ENCODE measurements at places on chromosomes 4 and X.

DNA sequence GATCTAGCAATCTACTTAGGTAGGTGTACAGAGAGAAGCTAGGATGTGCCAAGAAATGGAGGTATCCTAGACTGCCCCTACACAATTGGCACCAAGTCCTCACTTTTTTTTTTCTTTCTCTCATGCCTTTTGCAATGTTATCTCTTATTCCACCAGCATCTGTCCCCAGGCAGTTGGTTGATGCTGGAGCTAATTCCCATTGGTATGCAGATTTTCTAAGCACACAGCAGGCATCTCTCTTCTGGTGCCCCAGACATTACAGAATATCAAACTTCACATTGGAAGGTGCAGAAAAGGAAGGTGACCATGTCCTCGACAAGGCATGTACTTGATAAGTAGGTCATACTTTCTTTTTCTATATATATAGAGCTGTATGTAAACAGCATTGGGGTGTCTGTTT, 21.6 kb downstream of the LUZP4 start:
- DNase-seq: no peak

GRCh38 chr4:5118994-5119835, 67.9 kb downstream of the STK32B start:
- no peak for DNase-seq

- no peak for DNase-seq
These were observed 52.2 kb downstream of the ANK2 start for GRCh38 chr4:113101669-113102068.

DNA sequence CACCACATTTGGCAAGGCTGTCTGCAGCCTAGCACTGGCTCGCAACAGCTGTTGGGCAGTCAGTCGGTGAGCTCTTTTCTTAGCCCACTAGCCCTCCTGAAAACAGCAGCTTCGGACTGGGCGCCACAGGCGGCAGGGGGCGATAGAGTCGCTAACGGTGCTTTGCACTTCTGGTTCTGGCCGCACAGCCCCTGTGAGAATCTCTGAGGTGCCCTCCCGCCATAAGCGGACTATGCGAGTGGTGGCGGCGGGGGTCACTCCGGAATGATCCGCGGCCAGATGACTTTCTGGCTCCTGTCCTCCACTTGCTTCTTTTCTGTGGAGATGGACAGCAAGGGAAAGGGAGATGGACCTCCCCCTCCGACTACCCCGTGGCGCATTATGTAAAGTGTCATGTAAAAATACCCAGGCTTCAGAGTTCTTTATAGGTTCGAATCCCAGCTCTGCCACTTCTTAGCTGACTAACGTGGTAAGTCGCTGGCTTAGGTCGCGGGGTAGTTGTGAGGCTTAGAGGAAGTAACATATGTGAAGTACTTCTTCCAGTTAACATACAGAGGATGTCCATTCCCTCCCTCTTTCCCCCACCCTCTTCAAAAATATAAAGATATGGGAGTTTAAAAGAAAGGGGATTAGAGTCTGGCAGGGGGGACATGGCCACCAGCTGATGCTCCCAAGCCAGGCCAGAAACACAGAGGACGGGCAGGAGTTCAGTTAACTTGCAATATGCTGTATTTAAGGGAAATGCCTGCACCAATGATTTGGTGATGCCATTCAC, 11.0 kb downstream of the ARHGAP36 start:
- DNase-seq: peak; percentile 28

DNA sequence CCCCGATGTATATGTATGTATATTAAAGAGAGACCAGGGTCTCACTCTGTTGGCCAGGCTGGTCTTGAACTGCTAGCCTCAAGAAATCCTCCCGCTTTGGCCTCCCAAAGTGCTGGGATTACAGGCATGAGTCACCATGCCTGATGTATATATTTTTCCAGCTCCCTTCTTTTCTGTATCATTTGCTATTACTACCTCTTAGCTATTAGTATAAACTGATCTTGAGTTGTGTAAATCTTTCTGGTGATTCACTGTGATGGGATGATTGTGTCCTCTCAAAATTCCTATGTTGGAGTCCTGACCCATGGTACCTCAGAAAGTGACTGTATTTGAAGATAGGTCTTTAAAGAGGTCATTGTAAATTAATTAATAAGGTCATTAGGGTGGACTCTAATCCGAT, 53.1 kb downstream of the HPRT1 start:
- no peak for DNase-seq

DNA sequence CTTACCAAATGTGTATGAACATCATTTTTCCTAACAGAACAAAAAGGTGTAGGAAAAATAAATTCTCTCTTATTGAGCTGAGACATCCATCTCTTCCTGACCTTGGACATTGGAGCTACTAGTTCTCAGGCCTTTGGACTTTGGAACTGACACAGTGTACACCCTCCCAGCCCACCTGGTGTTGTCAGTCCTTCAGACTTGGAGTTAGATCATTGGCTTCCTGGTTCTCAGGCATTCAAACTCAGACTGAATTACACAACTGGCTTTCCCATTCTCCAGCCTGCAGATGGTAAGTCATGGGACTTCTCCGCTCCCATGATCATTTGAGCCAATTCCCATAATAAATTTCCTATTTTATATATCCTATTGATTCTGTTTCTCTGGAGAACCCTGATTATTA, 84.8 kb upstream of the EDNRA start:
- no peak for DNase-seq

DNA sequence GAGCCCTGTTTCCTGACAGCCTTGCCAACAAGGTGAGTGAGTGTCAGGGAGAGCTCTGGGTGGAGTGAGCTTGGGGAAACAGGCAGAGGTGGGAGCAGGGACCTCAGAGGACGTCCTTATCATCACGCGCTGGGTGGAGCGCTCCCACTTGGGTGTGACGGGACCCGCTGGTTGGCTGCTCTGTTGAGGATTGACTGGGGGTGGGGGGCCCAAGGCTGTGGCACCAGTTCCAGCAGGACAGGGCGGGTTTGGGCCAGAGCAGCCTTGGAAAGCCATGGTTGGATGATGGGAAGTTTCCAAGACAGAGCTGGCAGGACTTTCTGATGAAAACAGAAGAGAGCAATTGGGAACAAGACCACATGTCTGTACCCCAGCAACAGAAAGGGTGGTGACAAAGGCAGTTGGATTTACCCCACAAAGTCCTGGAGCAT, 3.0 kb upstream of the PCGF3 start:
- no peak for DNase-seq

GRCh38 chr4:89000382-89000781, 56.6 kb downstream of the FAM13A start:
- no peak for DNase-seq

DNA sequence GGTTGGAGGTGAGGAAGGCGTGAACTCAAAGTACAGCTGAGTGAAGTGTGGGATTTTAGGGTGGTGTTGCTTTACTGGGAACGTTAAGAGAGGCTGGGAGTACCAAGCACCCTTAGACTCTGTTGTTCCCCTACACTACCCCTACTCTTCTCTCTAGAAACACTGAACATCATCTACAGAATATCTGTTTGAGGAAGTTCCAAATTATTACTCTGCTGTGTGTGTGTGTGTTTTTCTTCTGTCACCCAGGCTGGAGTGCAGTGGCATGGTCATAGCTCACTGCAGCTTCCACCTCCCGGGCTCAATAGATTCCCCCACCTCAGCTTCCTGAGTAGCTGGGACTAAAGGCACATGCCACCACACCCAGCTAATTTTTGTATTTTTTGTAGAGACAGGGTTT, 76.7 kb upstream of the AP1S2 start:
- DNase-seq: no peak

GRCh38 chrX:55488593-55489313, 895 bp downstream of the USP51 start:
- DNase-seq: peak; percentile 34

- no peak for DNase-seq
These were observed 22.7 kb downstream of the RGS12 start for GRCh38 chr4:3315566-3315965.

DNA sequence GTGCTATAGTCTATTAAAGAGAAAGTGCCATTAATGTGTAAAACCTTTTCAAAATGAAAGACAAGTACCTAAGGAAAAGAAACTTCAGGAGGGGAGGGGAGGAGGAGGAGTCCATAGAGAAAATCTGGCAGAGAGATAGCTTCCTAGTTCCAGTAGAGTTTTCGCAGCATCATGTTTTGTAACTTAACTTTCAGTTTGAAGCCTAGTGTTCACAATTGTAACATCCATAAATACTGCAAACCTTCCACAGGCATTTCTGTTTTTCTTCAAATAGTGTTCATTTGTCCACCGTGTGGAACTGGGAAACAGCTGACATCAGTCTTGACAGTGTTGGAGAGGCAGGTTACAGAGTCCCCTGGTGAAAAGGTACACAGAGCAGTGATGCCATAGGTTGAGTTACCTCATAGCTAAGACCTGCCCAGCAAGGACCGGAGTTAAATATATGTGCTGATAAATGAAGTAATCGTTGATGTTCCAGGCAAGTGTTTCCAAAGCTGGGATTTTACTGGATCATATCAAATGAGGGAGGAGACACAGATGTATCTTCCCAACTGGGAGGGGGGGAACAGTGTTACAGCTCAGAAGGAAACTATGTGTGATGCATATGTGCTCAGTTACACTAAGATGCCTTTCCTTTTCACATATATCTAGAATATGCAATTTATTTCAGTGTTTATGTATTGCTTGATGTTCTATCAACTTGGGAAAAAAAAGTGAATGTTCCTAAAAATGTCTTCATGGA, 369.5 kb upstream of the FAM241A start:
- no peak for DNase-seq

- DNase-seq: no peak
These were observed 105.2 kb downstream of the PHOX2B start for GRCh38 chr4:41643331-41643730.

- no peak for DNase-seq
These were observed 4.7 kb downstream of the TLR8 start for GRCh38 chrX:12911122-12911470.

DNA sequence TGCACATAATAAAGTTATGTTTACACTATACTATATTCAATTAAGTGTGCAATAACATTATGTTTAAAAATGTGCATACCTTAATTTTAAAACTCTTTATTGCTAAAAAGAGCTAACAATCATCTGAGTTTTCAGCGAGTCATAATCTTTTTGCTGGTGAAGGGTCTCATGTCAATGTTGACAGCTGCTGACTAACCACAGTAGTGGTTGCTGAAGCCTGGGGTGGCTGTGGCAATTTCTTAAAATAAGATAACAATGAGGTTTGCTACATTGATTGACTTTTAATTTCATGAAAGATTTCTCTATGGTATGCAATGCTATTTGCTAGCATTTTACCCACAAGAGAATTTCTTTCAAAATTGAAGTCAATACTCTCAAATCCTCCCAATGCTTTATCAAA, 58.6 kb downstream of the C4orf46 start:
- DNase-seq: no peak

DNA sequence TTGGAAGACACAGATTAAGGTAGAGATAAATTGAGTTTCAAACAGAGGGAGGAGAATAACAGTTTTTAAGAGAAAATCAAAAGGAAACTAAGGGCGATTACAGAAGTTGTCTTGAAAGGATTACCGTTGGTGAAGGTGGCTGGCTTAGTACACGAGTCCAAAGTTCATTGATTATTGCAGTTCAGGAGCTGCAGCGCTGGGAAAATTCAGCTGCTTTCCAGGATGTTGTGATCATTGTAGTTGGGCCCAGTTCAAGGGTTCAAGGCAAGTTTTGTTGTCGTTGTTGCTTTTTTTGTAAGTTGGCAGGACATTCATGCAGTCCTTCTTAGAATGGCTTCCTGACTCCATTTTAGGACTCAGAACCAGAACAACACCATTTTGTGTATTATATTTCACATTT, 461.7 kb downstream of the RAPGEF2 start:
- DNase-seq: no peak

GRCh38 chrX:118495061-118495921, at the start of gene DOCK11:
Gene DOCK11 (plus strand): TSS chrX:118495815. CDS start chrX:118495972, 157 bp downstream.
- DNase-seq: peak; percentile 60

DNA sequence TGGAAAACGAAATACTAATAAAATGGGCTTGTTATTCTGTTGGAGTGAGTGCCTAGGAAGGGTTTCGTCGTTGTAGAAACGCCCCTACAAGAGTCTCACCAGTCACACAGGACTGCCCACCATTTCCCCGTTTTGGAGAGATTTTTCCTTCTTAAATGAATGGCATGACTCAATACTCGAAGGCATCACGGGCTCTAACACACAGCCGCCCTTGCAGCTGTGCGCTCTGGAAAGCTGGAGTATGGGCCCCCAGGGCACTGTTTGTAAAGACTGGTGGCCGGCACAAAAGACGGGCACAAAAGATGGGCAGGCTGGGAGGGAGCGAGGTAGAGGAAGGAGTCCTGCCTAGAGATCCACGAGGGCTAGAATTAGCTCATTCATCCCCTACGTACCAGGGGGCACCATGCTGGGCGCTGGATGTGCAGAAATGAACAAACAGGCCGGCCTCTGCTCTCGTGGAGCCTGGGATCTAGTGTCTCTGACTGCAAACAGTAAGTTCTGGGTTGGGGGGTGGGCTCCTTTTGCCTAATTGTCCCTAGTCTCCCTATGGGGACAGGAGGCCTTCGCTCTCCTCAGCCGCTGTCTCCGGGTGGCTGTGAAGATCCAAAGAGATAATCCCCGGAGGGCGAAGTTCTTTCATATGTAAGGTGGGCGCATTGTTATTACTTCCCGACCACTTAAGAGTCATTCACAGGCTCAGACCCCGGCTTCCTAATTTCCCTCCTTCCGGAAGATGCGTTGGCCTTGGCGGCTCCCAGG, 1.0 kb upstream of the SFRP2 start:
- DNase-seq: no peak

GRCh38 chr4:26896636-26897035, 36.0 kb downstream of the STIM2 start:
- no peak for DNase-seq

DNA sequence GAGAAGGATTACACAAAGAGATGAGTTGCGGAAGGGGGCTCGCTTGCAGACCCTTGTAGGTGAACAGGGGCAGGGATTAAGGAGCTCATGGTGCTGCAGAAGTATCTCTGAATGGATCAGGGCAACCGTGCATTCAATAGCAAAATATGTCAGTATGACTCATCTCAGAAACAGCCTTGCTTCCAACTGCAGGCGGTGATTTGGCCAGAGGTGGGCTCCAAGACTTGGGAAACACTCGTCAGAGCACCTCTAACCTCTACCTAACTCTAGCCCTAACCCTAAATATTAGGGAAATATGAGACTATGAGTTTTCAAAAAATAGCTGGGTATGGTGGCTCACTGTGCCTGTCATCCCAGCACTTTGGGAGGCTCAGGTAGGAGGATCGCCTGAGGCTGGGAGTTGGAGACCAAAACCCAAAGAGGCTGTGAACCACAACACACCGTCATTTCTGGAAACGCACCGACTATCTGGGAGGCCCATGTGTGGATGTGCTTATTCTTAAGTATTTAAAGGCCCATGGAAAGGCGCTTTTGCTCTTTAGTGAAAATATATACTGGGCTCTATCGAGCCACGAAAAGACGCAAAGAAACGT, 102.6 kb downstream of the DHRSX start:
- no peak for DNase-seq

DNA sequence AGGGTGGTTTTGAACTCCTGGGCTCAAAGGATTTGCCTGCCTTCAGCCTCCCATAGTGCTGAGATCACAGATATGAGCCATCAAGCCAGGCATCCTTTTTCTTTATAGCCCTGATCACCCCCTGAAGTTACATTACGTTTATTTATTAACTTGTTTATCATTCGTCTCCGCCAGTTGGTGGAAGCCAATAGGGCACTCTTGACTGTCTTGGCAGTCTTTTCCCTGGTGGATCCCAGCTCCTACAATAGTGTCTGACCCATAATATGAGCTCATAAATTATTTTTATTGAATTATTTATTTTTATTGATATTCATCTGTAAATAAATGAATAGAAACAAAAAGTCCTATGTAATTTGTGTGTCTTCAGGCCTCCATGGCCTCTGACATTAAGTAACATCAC, 484.3 kb upstream of the FAT1 start:
- DNase-seq: no peak

- DNase-seq: no peak
These were observed 14.0 kb upstream of the PHKA2 start for GRCh38 chrX:18997916-18998315.

- no peak for DNase-seq
These were observed 100.3 kb upstream of the USP9X start for GRCh38 chrX:40984962-40985361.
